ENCODE measurements at places on chromosomes 1 and 21.

- DNase-seq: no peak
These were observed 36.2 kb upstream of the LRIG2 start for GRCh38 chr1:113036639-113037321.

DNA sequence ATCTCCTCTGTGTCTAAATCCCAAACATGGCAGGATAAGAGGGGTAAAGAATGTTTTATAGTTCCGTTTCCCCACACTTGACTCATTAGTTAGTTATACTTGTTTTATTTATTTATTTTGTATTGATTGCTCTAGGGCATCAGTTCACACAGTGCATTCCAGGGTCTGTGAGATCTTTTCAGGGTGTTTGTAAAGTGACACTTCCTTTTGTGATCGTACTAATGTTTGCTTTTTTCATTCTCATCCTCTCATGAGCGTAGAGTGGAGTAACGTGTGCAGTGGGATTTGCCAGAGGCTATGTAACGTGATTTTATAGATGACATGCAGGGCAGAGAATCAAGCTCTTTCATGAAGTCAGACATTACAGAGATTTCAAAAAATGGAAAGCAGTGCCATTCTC is 103.2 kb downstream of the SCCPDH start:
- DNase-seq: no peak

DNA sequence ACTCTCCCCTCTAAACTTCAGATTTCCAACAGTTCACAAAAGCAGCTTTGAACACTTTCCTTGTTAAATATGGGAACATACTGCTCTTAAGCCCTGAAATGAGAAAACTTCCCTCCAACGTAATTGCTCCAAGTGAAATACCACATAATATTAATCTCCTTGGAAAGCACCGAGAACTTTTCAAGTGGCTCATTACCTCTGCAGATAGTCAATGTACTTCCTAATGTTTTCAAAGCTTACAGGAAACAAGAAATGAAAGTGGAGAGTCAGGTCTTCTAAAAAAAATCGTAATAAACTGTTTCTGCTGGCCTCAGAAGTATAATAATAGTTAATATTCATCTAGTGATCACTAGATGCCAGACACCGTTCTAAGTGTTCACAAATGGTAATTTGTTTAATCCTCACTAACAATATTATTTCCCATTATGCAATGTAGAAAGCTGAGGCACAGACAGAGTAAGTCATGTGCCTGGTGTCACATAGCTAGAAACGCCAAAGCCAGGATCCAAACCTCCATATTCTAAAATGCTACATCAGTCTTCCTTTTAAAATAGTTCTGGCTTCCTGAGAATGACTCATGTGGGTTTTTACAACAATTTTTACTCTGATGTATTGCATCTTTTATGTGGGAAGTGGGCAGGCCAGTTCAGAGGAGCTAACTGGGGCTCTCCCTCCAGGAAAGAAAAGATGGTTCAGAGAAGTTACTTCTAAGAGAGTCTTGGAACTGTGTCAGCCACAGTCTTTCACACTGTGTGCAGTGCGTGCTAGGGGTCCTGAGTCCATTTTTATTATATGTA is 177.2 kb downstream of the PLPPR4 start:
- DNase-seq: no peak

- no peak for DNase-seq
These were observed at the start of gene SMIM1 for GRCh38 chr1:3772715-3773571. Gene SMIM1 (plus strand): TSS chr1:3772749. CDS start chr1:3775374, 2,625 bp downstream.

- no peak for DNase-seq
These were observed 8.6 kb upstream of the CENPS start for GRCh38 chr1:10421637-10422036.

DNA sequence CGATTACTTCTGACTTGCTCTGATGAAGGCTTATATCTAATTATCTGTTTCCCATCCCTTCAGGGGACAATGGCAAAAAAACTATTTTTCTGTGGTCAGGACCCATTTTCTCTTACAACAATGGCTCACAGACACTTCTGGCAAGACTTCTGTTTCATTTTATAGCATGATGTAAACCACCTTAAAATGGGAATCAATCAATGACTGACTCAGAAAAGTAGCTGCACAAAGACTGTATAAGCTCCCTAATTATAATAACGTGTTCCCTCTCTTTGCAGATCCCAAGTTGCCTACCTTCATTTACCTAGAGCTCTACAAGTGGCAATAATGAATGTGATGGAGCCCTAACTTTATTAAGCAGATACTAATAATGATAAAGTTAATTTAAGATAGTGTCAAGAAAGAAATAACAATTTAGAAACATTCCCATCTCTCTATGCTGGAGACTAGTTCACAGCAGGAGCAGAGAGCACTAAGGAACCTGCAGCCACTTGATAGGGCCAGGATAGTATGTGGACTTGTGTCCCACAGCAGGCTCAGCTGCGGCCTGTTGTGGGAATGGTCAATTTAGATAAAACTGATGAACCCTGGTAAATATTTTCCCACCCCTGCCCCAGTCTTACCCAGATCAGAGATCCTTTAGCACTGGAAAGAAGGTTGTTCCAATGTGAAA is 538 bp downstream of the GBP2 start:
- no peak for DNase-seq

GRCh38 chr1:2001773-2002411 is 1.7 kb downstream of the CFAP74 start:
- no peak for DNase-seq

- DNase-seq: no peak
These were observed 63.0 kb upstream of the PPM1J start for GRCh38 chr1:112778137-112778536.

- no peak for DNase-seq
These were observed 57.3 kb upstream of the CSF3R start for GRCh38 chr1:36540056-36540455.

- no peak for DNase-seq
These were observed 5.5 kb upstream of the ELOVL1 start for GRCh38 chr1:43373066-43373940.

- DNase-seq: no peak
These were observed 71.3 kb upstream of the BEND5 start for GRCh38 chr1:48848035-48848434.

GRCh38 chr1:71362076-71362475 is 281.2 kb upstream of the ZRANB2 start:
- no peak for DNase-seq

GRCh38 chr1:227489572-227489971 is 73.8 kb upstream of the ZNF678 start:
- DNase-seq: no peak

- no peak for DNase-seq
These were observed 112.2 kb downstream of the NR5A2 start for GRCh38 chr1:200139661-200140250.

GRCh38 chr1:35930593-35931445 is at the start of gene AGO3:
Gene AGO3 (plus strand): TSS chr1:35931105. CDS start chr1:35931427, 322 bp downstream.
- DNase-seq: peak; percentile 31

DNA sequence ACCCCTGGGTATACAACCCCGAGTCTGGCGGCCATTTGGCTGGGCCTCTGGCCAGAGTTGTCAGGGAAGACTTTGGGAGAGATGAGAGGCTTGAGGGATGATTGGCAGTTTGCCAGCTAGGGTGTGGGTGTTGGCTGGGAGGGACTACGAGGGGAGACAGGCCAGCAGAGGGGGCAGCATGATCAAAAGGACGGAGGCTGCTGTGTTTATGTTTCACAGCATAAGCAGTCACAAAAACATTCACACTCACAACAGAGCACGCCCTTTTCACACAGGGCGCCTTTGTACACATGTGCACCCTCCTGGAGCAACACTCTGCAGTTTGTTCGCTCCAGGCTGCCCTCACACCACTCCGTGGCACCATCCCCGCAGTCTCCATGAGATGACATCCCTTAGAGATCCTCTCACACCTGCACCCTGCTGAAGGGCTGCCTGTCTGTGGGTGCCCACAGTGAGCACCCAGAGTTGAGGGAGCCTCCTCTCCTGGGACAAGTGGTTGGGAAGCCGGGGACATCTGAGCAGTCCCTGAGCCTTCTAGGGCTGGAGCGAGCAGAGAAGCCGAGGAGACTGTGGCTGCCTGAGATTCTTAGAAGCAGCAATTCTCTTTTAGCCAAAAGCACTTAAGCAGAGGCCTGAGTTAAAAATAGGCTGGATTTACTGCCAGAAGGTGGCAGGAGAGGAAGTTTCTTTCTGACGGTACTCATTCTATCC is 15.4 kb downstream of the EFNA3 start:
- DNase-seq: no peak

GRCh38 chr1:56188855-56189254 is 390.5 kb downstream of the PLPP3 start:
- no peak for DNase-seq

GRCh38 chr1:235986869-235987268 is 78.0 kb downstream of the NID1 start:
- DNase-seq: no peak

- no peak for DNase-seq
These were observed 671.7 kb upstream of the PTBP2 start for GRCh38 chr1:96049759-96050409.

DNA sequence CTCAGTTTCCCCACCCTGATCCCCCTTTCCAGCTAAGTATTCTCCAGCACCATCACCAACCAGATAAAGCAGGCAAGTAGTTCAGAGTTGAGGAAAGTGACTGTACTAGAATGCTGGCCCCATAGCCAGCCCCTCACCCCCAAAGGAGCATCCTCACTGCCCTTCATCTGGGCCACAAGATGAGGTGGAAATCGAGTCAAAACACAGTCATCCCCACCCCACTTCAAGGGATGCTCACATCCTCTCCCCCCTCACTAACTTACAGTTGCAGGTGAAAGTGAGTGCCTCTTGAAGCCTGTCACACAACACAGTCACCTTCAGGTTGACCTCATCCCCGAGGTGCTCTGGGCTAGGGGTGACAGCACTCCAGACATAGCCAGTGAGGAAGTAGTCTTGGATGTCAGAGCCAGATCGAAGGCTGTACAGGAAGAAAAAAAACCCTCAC is 30.4 kb downstream of the PIK3C2B start:
- no peak for DNase-seq

DNA sequence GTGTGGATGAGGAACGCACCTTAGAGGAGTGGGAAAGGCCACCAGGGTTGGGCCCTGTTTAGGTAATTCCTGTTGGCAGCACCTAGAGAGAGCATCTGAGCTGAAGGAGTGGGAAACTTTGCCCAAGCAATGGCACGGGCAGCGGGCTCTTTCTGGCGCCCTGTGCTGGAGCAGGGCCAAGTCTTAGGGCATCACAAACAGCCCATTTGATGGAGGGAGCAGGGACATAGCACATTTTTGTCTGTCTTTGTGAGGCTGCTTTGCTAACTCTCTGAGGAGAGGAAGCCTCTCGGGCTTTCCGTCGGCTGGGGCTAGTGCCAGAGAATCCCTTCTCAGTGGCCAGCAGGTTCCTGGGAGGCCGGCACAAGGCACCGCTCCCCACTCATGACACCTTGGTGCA is 22.5 kb upstream of the CNTN2 start:
- DNase-seq: no peak

- no peak for DNase-seq
These were observed 63.7 kb downstream of the NAV1 start for GRCh38 chr1:201602413-201603265.

- no peak for DNase-seq
These were observed 136.8 kb upstream of the GORAB start for GRCh38 chr1:170395149-170395548.

DNA sequence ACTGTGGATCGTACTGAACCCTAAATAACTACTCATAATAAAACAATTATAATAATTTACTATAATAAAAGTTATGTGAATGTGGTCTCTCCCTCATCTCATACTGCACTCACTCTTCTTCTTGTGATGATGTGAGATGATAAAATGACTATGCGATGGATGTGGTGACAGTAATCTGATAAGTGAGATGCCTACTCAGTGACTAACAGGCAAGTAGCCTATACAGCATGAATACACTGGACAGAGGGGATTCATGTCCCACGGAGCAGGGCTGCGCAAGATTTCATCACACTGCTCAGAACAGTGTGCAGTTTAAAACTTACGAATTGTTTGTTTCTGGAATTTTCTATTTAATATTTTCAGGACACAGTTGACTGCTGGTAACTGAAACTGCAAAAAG is 304.0 kb downstream of the DUSP10 start:
- DNase-seq: no peak

GRCh38 chr1:54919367-54920359 is 32.7 kb upstream of the DHCR24 start:
- DNase-seq: no peak

GRCh38 chr1:223513309-223513708 is 120.1 kb downstream of the CCDC185 start:
- no peak for DNase-seq

DNA sequence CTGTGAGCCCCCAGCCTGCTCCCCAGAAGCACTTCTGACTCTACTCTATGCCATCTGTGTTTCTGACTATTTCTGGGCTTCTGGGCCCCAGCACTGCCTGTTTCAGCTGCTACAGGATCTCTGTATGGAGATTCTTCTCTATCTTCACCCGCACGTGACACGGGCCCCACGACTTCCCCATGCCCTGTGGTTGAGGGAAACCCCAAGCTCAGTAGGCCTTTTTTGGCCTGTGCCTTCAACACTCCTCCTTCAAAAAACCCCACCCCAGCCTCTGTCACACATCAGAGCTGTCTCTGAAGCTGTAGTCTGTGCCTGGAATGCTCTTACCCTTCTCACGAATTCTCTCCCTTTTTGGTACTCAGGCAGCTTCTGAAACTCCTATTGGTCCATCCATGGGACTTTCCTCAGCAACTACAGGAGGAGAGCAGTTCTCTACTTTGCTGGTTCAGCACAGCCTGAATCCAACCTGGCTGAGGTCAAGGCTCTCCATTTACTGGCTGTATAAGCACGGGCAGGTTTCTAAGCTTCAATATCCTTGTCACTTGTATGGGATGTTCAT is 2.0 kb upstream of the NID1 start:
- DNase-seq: no peak

DNA sequence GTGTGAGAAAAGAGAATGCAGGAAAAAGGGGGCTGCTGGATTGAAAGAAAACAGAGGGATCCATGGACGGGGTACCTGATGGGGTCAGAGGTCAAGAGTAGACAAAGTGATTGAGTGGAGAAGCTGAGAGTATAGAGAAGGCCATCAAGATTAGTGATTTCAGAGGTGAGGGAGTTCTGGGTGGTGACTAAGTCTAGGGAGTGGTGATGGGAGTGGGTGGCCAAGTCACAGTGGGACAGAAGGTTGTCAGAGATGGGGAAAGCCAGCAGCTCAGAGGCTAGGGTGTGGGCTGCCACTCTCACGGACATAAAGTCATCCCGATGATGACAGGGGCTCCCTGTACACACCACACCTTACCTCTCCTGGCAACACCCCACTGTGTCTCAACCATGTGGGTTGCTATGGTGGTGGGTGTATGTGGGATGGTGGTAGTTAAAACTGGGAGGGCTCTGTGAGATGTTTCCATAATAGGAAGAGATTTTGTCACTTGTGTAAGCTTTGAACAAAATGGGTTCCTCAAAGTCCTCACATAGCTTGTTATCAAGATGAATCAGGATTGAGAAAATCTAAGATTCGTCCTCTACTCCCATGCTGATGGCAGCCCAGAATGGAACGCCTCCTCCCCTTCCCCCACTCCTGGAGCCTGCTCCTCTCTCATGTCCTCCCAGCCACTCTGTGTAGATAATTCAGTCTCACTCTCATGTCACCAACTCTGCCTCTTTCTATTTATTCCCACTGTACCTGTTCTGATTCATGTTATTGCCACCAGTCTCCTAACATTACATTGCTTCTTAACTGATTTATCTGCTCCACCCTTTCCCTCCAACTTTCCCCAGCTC is 20.3 kb upstream of the CSF1 start:
- DNase-seq: no peak
